ENCODE measurements at places on chromosomes 6 and 20.

DNA sequence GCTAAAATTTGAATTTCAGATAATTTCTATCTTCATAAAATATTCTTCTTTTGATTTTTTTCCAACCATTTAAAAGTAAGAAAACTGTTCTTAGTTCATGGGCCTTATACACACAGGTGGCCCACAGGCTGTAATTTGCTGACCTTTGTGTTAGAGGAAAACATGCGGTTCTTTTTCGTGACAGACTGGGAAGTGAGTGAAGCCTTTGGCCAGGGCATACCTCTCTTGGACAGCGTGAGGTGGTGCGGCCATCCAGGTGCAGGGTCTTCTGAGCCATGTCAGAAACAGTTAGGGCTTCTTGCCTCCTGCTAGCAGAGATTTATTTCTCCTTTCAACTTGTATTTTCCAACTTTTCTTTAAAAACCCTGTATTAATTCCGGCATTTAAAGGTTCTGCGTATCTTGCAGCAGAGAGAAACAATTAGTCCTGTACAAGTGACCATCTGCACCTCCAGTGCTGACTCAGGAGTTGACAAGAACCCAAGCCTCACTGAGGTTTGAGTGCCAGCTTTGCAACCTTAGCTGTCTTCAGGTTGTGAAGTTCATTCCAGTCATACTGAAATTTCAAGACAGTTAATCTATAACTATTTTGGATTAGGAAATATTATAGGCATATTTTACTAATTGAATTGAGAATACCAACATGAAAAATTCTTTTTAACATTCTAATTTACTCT, 177.8 kb downstream of the LY86 start:
- no peak for DNase-seq

DNA sequence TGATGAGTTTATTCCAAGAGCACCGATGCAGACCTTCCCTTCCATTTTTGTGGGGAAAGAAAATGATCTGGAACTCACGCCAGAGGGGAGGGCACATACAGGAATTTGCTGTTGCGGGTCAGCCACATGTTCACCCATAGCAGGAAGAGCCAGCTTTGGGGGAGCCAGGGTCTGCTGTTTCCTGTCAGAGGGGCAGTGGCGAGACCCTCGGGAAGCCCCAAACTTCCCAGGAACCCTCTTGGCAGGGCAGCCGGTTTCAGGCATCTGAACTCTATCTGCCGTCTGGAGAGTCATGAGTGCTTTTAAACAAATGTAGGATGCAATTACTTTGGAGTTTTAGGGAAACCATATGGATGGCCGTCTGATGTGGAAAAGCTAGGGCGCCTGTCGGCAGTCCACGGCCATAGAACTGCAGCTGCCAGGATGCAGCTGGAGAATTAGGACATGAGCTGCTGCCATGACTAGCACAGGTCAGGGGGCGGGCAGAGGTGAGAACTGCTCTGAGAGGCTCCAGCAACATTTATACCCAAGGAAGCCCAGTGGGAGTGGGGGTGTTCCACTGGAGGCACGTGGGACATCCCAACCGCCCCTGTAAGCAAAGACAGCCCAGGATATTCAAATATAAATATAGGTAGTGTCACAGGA, 14.8 kb upstream of the SERPINB9 start:
- DNase-seq: no peak

GRCh38 chr20:5675103-5676091, 74.8 kb upstream of the SHLD1 start:
- no peak for DNase-seq

DNA sequence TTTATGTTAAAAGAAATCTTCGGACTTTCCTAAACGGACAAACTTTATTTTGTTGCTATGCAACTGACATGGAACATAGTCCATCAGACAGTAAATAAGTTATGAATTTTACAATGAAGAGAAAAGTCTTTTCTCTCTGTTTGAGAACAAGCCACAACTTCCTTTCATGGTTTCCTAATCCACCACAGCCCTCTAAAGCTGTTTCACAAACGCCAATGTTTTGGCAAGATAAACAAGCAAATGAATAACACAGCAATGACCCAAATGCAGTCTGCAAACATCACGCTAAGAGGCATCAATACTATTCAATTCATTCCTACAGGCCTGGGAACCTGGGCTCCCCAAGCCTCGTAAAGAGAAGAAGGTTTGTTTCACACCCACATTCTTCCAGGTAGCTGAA, 60.4 kb downstream of the HAO1 start:
- DNase-seq: no peak

DNA sequence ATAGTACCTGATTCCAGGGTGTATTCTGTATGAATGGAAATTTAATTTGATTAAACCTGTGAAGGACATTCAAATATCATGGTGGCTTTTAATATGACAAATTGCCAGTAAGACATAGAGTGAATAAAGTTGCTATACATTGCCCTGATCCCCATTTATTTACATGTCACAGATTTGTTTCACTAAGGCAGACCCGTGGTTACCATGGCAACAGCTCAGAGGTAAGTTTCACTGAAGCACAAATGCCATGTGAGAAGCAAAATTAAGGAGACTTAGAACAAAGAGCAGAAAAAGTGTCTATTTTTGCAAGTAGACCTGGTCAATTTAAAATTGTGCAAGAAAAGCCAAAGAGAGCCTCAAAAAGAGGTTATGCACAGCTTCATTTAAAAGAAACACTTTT, 63.7 kb downstream of the PXDC1 start:
- no peak for DNase-seq

DNA sequence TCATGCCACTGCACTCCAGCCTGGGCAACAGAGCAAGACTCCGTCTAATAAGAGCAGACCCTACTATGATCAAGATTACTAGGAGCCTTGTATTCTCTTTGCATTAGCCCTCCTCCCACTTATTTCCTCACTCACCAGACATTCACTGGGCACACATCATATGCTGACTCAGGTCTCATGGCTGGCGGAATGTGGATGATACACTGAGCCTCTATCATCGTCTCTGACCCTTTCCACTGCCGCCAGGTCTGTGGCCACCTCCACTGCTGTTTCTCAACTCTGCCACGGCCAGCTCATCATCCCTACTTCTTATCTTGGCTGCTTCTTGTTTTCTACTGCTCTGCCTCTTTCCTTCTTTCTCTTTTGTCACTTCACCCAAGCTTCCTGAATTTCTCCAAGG, 161.0 kb downstream of the BACH2 start:
- no peak for DNase-seq

GRCh38 chr6:41878961-41879405, 16.2 kb downstream of the USP49 start:
- DNase-seq: no peak

- no peak for DNase-seq
Measured at GRCh38 chr6:136890194-136890839, 31.8 kb upstream of the SLC35D3 start.

DNA sequence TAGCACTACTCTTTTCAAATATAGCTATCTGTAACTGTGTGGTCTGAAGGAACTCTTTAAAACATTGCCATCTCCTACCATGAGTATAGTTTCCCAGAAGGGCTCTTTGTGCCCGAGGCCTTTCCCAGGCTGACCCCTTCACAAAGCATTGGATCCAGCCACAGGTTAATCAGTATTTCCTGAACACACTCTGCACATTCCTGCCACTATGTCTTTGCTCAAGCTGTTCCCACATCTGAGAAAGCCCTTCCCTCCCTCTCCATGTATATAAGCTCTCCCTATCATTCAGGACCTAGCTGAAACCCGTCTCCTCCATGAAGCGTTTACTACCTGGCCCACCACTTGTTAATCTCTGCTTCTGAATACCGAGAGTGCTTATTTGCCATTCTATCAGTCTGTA, 47.8 kb upstream of the PKHD1 start:
- DNase-seq: no peak

DNA sequence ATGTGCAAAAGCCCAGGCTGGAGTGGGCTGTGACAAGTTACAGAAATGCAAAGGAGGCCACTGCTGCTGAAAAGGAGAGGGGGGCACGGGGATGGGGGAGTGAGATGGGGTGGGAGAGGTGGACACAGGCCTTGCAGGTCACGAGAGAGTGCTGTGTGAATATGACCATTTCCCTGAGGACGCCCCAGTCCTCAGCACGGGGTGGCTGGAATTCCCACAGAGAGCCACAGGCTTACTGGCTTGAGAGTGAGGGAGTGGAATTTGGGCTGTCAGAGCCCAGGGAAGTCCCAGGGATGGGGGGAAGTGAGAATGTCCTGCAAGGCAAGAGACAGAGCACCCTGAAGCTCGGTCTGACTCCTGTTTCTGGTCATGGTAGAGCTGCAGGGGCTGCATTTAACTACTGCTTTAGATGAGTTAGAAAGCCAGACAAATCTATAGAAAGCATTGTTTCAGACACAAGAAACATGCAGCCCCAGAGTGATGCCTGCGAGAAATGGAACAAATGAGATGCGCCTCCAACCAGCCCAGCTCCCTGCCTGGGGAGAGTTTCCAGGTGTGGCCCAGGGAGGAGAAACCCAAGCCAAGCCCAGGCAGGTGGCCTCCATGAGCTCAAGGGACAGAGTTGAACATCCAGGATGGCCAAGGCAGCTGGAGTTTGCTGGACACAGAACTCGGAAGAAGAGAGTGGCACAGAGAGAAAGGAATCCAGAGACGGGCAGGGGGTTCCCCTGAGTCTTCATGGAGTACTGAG, 30.5 kb downstream of the NPEPL1 start:
- peak; percentile 30 for DNase-seq

GRCh38 chr6:3151691-3152090, 5.7 kb downstream of the TUBB2A start:
- DNase-seq: no peak

DNA sequence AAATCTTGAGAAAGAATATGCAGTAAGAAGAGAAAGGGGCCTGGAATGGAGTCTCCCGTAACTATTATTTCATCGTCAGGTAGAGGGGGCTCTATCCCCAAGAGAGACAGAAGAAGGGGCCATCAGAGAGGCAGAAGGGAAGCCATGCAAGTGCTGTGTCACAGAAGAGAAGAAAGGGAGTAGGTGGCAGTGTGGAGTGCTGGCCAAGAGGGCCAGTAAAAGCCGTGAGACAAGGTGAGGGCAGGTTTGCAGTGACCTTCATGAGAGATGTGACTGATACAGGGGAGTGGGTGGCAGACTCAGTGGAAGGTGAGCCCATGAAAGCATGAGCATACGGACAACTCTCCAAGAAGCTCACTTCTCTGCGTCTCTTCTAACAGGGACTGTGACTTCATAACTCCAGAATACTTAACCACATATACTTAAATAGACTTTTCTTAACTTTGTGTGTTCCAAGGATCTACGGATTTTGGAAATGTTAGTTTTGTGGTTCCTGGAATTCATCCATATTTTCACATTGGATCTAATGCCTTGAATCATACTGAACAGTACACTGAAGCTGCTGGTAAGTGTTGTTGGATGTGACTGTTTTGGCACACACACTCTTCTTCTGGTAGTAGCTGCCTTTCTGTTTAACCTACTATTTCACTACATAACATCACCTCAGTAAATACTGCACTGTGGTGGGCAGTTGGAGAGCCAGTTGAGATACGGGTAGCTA, 15.6 kb downstream of the PM20D2 start:
- no peak for DNase-seq

- DNase-seq: no peak
Measured at GRCh38 chr20:17904027-17904426, 64.6 kb downstream of the SNX5 start.
